Karpas-422 (cell line): ENCODE measurements at places on chromosomes 11 and 22. TPM values are rescaled to one million over a fixed set of nuclear protein-coding genes. Genes with fewer than 3 reads are reported as not detected.
A peak's percentile ranks its signal among the peaks of the same experiment; 100 is the strongest.

DNA sequence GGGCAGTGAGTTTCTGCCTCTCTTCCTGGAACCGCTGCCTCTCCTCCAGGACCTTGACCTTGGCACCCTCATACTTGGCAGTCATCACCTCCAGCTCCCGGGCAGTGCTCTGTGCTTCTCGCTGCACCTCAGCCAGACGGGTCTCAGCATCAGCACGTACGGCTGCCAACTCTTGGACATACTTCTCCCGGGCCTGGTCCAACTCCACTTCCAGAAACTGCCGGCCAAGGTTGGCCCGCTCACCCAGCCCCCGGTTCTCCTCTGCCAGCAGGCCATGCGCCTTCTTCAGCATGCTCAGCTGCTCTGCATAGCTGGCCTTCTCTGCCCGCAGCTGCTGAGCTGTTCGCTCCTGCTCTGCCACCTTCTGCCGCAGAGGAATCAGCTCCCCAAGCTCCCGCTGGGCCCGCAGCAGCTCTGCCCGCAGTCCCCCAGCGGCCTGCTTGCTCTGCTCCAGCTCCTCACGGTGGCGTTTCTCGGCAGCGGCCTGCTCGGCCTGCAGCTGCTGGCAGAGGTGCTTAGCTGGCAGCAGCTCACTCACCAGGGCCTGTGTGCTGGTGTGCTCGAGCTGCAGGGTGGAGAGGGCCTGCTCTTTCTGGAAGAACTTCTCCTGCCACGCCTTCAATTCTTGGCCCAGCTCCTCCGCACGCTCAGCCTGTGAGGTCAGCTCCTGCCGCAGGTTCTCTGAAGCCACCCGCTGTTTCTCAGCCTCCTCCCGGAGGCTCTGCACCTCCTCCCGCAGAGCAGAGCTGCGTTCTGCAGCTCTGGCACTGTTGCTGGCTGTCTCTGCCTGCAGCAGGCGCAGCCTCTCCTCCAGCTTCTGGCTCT, 14.4 kb downstream of the IL18BP start:
- no peak for DNase-seq

DNA sequence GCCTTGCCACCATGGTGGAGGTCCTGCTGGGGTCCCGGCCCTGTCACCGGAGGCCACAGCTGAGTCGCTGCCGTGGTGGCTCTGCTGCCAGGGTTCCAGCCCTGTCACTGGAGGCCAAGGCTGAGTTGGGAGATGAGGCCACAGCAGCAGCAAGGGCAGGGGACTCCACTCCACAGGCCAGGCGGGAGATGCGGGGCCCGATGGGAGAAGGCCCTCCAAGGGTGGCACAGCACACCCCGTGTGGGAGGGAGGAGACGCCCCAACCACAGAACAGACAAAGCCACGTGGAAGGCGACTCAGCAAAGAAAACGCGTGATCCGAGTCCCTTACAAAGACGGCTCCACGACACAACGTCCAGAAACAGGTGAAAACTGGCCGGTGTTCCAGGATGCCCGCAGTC, 159.3 kb downstream of the BRD1 start:
- no peak for DNase-seq

DNA sequence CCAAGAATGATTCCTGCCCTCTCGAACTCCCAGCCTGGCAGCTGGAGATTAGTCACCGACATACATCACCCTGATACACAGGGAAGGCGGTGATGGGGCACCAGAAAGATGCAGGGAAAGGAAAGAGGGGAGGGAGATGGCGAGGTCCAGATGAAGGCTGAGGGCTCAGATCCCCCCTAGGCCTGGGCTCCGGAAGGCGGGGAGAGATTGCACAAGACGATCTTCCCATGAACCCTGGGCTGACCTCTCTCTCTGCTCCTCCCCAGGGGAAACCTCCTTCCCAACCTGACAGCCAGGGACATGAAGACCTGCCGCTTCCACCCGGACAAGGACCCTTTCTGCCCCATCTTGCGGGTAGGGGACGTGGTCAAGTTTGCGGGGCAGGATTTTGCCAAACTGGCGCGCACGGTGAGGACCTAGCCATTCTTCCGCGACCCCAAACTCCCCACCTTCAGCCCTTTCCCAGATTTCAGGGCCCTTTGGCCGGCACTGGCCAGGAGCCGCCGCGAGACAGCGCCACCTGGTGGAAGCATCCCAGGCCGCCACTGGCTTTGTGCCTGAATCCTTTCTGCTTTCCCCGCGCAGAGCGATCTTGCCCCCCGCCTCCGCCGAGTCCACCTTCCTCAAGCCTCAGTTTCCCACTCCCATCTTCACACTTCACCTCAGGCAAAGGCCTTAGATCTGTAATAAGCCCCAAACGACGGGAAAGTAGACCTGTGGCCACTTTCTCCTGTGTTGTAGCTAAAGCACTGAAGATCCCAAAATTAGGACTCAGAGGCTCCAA, 11.5 kb downstream of the P2RX3 start:
- DNase-seq: peak; percentile 81

- DNase-seq: no peak
These were observed 60.4 kb downstream of the ST3GAL4 start for GRCh38 chr11:126415669-126416420.

GRCh38 chr11:87425943-87426342, 388.2 kb downstream of the TMEM135 start:
- DNase-seq: no peak

- no peak for DNase-seq
These were observed 1312.9 kb downstream of the FAM181B start for GRCh38 chr11:81420668-81421250.

DNA sequence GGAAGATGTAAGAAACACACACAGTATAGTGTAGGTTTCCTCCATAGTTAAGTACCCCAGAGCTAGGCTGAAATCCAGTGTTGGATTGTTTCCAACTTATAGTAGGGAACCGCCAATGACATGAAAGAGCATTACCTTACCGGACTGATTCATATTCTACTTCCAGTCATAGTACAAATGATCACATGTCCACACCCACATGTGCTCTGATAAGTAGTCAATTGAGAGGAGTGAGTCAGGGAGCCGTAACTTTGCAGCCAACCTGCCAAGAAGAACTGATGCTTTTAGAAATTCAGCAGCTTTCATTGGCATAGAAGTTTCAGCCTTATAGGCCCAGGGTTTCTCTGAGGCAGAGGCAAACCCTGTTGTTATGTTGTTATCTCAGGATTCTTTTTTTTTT, 240.6 kb downstream of the ETS1 start:
- DNase-seq: no peak

DNA sequence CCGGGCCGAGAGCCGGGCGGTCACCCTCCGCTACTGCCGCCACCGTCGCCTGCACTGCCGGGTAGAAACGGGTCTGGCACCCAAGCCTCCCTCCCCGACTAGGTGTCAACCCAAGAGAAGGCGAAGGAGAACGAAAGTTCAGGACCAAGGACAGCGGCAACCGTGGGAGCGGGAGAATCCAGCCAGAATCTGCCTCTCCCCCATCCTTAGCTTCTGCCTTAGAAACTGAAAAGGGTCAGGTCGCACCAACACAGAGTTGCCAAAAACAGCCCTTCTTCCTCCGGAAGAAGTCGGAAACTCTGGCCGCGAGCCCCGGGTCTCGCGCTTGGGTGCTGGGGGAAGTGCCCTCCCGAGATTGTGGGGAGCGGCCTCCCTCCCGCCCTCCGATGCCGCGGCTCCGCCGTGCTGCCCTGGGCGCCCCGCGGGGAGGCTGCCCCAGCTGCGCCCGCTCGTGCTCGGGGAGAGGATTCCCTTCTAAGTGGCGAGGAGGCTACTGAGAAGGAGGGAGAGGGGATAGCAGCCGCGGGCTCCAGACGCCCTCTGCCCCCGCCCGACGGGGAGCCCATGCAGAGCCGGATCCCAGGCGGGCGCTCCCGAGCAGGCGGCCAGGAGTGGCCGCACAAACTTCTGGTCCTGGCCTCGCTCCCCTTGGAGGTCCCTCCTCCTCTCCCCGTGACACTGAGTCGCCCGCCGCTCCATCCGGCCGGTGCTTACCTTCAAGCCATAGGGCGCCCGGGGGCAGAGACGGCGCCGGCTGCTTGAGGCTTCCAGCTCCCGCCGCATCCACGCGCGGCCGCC, 637 bp downstream of the DRD2 start:
- DNase-seq: peak; percentile 46

DNA sequence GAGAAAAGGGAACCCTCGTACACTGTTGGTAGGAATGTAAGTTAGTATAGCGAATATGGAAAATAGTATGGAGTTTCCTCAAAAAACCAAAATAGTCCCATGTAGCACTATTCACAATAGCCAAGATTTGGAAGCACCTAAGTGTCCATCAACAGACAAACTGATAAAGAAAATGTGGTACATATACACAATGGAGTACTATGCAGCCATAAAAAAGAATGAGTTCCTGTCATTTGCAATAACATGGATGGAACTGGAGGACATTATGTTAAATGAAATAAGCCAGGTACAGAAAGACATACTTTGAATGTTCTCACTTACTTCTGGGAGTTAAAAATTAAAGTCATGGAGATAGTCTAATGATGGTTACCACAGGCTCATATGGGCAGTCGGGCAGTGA, 64.0 kb upstream of the RAB1B start:
- DNase-seq: no peak

GRCh38 chr22:26779108-26779507, 121.7 kb downstream of the MIAT start:
- DNase-seq: no peak

DNA sequence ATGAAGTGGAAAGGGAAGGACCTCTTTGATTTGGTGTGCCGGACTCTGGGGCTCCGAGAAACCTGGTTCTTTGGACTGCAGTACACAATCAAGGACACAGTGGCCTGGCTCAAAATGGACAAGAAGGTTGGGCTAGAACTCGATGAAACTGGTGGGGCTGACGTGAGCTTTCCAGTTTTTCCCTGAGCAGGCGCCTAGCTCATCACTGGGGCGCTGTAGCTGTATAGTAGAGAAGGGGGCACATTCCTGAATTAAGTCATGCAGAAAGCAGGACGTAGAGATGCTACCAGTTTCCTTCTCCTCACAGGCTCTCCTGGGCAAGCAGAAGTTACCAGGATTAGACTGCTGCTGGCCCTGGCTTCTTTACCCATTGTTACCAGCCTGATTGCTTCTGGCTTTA, 33.3 kb downstream of the NF2 start:
- no peak for DNase-seq

DNA sequence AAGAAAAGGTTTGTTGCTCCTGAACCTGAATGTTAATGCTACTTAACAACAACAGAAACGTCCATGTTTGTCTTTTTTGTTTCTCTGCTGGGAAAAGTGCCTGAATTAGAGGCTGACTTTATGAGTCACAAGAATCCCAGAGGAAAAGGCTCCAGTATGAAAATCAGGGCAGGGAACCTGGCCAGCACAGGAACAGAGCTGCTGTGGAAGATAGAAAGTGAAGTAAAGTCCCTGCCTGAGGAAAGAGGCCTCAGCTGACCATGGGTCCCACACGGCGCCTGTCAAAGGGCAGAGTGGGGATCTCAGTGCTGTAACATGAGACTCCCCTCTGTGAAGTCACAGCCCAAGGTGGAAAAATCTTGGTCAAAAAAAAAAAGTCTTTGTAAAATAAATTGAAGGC, 632.3 kb upstream of the CCDC90B start:
- no peak for DNase-seq

DNA sequence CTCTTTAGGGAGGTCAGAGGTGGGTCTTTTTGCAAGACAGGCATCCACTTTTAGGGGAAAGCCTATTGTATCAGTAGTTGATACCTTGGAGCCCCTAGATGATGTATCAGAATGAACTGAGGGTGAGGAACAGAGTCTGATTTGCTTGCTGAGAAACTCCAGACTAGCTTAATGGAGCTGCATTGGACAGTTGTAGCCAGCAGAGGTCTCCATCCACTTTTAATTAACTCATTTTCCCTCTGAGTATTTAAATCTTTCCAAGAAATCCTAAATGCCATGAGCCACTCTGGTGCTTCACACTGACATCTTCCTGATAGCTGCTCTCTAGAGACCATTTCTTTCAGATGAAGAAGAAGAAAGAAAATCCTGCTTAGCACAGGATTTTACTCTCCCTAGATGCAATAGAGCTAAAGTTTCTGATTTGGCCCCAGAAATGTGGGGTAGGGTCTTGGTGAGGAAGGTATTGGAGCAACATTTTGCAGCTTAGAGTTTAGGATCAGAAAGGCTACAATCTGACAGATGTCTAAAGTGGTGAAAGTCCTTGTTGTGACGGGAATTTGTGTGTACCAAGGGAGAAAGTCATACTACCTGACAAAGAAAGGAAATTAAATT, 38.0 kb downstream of the EXT2 start:
- peak; percentile 65 for DNase-seq

GRCh38 chr11:27012234-27012921, 18.5 kb downstream of the FIBIN start:
- DNase-seq: no peak

DNA sequence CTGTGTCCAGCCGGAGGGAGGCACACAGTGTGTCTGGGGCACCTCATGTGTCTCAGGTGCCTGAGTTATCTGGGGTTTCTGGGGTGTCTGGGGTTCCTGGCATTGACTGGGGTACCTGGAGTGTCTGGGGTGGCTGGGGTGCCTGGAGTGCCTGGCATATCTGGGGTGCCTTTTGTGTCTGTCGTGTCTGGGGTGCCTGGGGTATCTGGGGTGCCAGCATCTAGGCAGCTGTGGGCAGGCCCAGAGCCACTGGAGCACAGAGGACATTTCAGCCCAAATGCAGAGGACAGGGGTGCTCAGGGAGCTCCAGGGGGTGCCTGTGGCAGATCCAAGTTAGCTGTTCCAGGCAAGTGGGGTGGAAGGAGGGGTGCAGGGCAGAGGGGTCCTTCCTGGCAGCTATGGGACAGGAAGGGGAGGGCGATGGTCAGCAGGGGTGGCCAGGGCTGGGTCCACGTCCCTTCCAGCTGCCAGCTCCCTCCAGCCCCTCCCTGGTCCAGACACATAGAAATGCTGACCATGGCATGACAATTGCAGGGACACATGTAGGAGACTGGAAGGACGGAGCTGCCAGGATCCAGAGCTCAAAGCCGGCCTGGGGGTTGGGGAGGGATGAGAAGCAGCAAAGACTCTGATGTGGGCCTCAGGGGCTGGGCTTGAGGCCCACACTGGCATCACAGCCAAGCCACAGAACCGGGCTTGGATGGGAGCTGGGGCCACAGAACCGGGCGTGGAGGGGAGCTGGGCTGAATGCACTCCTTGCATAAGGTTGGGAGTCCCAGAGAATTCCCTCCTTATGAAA, 133.0 kb downstream of the BRD1 start:
- DNase-seq: no peak

GRCh38 chr11:76307396-76307795, 73.5 kb downstream of the THAP12 start:
- no peak for DNase-seq

Gene PAFAH1B2
- 16.8 and 20.6 TPM in 2 replicates for total RNA-seq

Gene SORL1
- 197 and 232 TPM in 2 replicates for total RNA-seq

Gene CSRP3
- not detected in 2 replicates for total RNA-seq

Gene RNF214
- total RNA-seq: 7.0 and 10.1 TPM in 2 replicates

Gene LIF
- total RNA-seq: not detected in 2 replicates

Gene SHANK3
- total RNA-seq: 0.04 TPM in 1 of 2 replicates, not detected in the other

Gene SHISAL1
- not detected in 2 replicates for total RNA-seq

Gene MAPK12
- total RNA-seq: 45.4 and 110 TPM in 2 replicates

Gene CNGA4
- 1.7 and 2.0 TPM in 2 replicates for total RNA-seq

Gene KREMEN1
- total RNA-seq: not detected in 2 replicates

Gene KRTAP5-9
- not detected in 2 replicates for total RNA-seq

Gene RIMBP3B
- total RNA-seq: 0.29 and 0.34 TPM in 2 replicates

Gene OVCH2
- not detected in 2 replicates for total RNA-seq

Gene TTC38
- 21.9 and 23.3 TPM in 2 replicates for total RNA-seq
